A549 treated with AZD2906 at 1 μM for 4 hours (cell line): ENCODE measurements at places on chromosomes 7 and 10. TPM values are rescaled to one million over a fixed set of nuclear protein-coding genes. Genes with fewer than 3 reads are reported as not detected.

The TMEM213 gene
- not detected in 5 replicates for total RNA-seq

The SPDYE6 gene
- total RNA-seq: not detected in 5 replicates

The ZWINT gene
- total RNA-seq: 71.6 to 97.4 TPM (median 75.4 TPM) in 5 replicates

The PRXL2A gene
- 39.5 to 44.6 TPM (median 43.3 TPM) in 5 replicates for total RNA-seq

The ASB13 gene
- total RNA-seq: 22.3 to 25.9 TPM (median 24.1 TPM) in 5 replicates

The SPDYE1 gene
- total RNA-seq: not detected in 5 replicates

The EPHB4 gene
- 38.4 to 43.1 TPM (median 40.6 TPM) in 5 replicates for total RNA-seq

The ELAPOR2 gene
- 0.01 to 0.19 TPM (median 0.08 TPM) in 4 of 5 replicates, not detected in the other for total RNA-seq

The HIBADH gene
- 38.6 to 45.8 TPM (median 42.0 TPM) in 5 replicates for total RNA-seq

The ADIRF gene
- total RNA-seq: 0.19 to 0.30 TPM in 2 of 5 replicates, not detected in the others
